ENCODE measurements at places on chromosomes 13 and 19. TPM values are rescaled to one million over a fixed set of nuclear protein-coding genes. Genes with fewer than 3 reads are reported as not detected.

GRCh38 chr19:1062387-1063029 is 4.5 kb upstream of the ARHGAP45 start:
- no peak for DNase-seq

Gene ZNF433
- polyA plus RNA-seq, result 14.2 TPM

Gene VAV1
- 2.1 TPM for polyA plus RNA-seq

GRCh38 chr13:95391362-95391761 is 90.1 kb upstream of the ABCC4 start:
- no peak for DNase-seq

DNA sequence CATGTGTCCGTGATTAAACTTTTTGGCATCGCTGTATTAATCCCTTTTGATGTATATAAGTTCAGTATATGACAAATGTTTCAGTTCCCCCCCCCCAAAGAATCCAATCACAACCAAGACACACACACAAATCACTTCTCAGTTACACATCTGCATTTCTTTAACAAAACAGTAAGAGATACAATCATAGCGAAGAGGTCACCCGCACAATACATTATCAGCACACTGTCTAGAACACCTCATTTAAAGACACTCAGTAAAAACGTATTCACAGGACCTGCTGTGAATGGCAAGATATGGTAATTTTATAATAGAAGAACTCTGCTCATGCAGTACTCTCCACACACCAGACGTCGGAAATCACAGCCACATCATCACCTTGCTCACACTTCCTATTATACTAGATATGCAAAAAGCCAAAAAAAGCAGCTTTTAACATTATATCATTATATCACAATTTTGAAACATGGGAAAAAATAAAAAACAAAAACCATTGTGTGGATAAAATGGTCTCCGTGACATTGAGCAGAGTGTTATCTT is 71.4 kb upstream of the XPO4 start:
- DNase-seq, result no peak

Data from renal pelvis (tissue), 12 donors.